ENCODE measurements at places on chromosomes 7 and 10.

DNA sequence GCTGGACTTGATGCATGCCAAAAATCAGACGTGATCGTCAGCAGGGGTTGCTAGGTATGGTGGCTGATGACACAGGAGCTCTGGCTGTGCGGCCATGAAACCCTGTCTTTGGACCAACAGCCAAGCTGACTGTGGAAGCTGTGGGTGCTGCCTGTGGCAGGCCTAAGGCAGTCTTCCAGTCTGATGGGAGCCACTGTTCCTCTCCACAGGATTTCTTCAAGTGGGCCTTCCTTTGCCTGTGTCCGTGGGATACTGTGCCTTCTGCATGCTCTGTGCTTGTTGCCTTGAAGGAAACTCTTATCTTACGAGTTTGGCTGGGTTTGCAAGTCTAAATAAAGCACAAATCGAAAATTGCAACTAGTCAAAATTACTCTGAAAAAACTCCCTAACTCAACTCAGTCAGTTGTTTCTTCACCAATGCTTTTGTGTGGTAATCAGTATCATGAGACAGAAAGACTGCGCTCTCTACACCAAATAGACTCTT lies 101.9 kb upstream of the PDLIM1 start:
- DNase-seq = no peak

GRCh38 chr7:142481548-142481947 lies 223.7 kb upstream of the PRSS58 start:
- DNase-seq = no peak

GRCh38 chr10:48773580-48773979 lies 88.9 kb downstream of the WDFY4 start:
- no peak for DNase-seq

GRCh38 chr10:78899098-78899754 lies 169.5 kb upstream of the ZMIZ1 start:
- DNase-seq = no peak

- DNase-seq = no peak
These were observed 5.6 kb upstream of the ING3 start for GRCh38 chr7:120944826-120945562.

GRCh38 chr10:37703114-37703513 lies 154.3 kb downstream of the ZNF248 start:
- no peak for DNase-seq

- DNase-seq = no peak
These were observed 46.8 kb downstream of the TYW1B start for GRCh38 chr7:72781161-72781560.

DNA sequence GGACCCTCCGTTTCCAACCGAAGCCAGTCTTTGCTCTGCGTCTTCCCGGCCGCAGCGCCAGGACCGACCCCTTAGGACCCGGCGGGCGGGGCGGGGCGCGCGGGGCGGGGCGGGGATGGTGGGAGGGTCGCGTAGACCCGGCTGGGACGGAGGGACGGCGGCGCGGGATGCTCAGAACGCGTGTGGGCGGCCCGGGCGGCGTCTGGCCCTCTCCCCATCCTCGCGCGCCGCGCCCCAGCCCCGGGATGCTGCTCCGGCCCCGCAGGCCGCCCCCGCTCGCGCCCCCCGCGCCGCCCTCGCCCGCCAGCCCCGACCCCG lies at the start of gene UTF1:
TSS of gene UTF1 (plus strand) at position 174 of the 318 bp plus-strand sequence. CDS start at position 246, 72 bp downstream.
- no peak for DNase-seq

GRCh38 chr7:32094516-32094915 lies 24.3 kb upstream of the PDE1C start:
- no peak for DNase-seq

DNA sequence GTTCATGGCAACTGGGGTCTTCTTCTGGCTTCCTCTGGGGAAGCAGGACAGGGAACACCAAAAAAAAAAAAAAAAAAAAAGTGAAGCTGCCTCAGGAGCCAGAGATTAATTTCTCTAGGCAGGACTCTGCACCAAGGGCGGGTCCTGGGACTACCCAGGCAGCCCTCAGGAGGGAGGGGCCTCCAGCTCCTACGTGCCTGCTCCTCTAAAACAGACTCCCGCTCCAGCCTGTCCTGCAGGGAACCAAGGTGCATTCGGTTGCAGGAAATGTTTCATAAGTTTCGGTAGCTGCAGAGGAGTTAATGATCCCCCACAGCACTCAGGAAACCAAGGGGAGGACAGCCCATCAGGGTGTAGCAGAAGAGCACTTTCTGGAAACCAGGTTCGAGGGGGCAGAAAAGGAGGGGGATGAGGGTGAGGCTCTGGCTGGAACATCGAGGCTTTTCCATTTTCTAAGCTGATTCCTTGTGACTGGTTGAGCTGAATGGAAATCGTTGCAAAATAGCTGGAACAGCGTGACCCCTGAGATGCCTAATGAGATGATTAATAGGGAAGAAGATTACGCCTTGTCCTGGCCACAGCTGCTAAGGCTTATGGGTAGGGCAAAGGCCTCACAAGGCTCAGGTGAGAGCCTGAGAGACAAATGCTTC lies 84.2 kb downstream of the STRA8 start:
- no peak for DNase-seq

- no peak for DNase-seq
These were observed 26.9 kb upstream of the ABCA13 start for GRCh38 chr7:48144291-48144768.

- DNase-seq = peak; percentile 66
These were observed at the start of gene UFSP1 for GRCh38 chr7:100888988-100889750. Gene UFSP1, minus strand, starts transcription at chr7:100889715. Its CDS starts 444 bp downstream, at chr7:100889271.

- DNase-seq = no peak
These were observed 485.1 kb downstream of the SEMA3D start for GRCh38 chr7:84701524-84702306.

GRCh38 chr10:129498680-129499079 lies 31.6 kb downstream of the MGMT start:
- no peak for DNase-seq

GRCh38 chr7:124781418-124781817 lies 15.8 kb upstream of the GPR37 start:
- no peak for DNase-seq

All from midbrain (tissue), 1 donor.